ENCODE measurements at places on chromosomes 7 and 10. TPM values are rescaled to one million over a fixed set of nuclear protein-coding genes. Genes with fewer than 3 reads are reported as not detected.

DNA sequence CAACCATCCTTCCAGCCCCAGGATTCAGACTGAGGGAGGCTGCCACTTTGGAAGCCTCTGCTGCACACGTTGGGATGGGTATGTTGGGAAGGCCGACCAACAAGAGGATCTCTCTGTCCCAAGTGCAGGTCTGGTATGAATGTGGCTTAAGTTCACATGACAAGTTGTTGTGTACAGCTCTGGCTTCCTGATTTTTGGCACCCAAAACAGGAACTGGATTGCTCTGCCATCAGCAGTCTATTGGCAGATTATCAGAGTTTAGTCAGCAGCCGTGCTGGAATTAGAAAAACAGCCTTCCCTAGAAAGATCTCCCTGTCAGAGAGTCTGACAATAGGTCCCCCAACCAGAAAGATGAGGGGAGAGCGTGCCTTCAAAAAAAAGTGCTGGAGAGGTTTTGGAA is 66.9 kb downstream of the GOLGA7B start:
- DNase-seq, result peak; percentile 17
- peaks cover 6% of the 10 kb centered on the region for H3K4me1 ChIP-seq
- H3K4me3 ChIP-seq, result no peak overlapping the region
- H3K36me3 ChIP-seq, result no peaks in the 10 kb centered on the region
- no peak overlapping the region for H3K27ac ChIP-seq
- H3K27me3 ChIP-seq, result peaks cover 8% of the 10 kb centered on the region

DNA sequence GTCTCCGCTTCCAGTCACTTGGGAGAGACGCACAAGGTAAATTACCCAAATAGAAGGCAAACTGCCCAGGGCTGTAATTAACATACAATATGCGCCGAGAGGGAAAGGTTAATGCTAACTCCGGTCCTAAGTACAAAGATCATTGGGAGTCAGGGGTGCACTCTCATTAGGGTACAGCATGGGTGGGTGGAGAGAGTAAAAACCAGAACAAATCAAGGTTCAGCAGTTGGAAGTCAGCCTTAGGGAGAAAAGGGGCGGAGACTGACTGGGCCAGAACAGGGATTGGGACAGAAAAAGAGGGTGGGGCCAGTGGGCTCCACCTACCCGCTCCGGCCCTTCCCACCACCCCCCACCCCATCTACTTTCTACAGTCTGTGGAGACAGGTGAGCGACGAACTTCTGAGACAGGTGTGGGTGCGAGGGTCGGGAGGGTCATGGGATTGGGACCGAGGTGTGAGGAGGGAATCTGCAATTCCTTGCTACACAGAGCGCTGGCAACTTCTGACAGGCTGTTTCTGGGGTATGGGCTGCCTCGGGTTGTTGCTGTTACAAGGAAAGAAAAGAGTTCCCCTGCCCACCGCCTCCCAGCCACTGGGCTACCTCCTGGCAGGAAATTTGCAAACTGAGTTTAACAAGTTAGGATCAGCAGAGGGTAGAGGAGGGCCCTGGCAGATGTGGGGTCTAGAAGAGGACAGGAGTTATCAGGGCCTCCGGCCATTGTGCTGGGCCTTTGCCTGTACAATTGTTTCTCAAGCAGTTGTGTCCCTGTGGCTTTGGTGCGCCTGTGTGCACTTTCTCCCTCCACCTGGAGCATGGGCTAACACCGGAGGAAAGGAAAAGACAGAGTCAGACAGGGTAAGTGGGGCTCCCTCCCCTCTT is at the start of gene TMEM139:
TMEM139 (plus strand) TSS at position 368 of the 879 bp plus-strand sequence. CDS start 1,000 bp downstream, outside the sequence.
- H3K27me3 ChIP-seq, result no peaks in the 10 kb centered on the region
- peaks cover 60% of the 10 kb centered on the region for H3K4me1 ChIP-seq
- no peak for DNase-seq
- no peaks in the 10 kb centered on the region for H3K36me3 ChIP-seq
- H3K4me3 ChIP-seq, result no peak within 1 kb of the TSS
- peak within 1 kb of the TSS; percentile 53 for H3K27ac ChIP-seq

GRCh38 chr7:44348300-44348699 is 22.9 kb upstream of the CAMK2B start:
- no peaks in the 10 kb centered on the region for H3K27me3 ChIP-seq
- no peak overlapping the region for H3K4me3 ChIP-seq
- no peaks in the 10 kb centered on the region for H3K36me3 ChIP-seq
- H3K4me1 ChIP-seq, result no peaks in the 10 kb centered on the region

- H3K27me3 ChIP-seq, result no peaks in the 10 kb centered on the region
- no peak overlapping the region for H3K4me3 ChIP-seq
- DNase-seq, result no peak
- H3K4me1 ChIP-seq, result peaks cover 9% of the 10 kb centered on the region
Observed at GRCh38 chr10:47206449-47207280, 93.3 kb upstream of the GDF10 start.

Gene COL28A1
- total RNA-seq, result 3.5 TPM

Gene SUN3
- total RNA-seq, result not detected

Gene ACTR3C
- 3.1 TPM for total RNA-seq

Gene IFIT3
- 14.0 TPM for total RNA-seq
